Heart left ventricle (tissue), 16 donors: ENCODE measurements at places on chromosomes 11 and 22. TPM values are rescaled to one million over a fixed set of nuclear protein-coding genes. Genes with fewer than 3 reads are reported as not detected.

DNA sequence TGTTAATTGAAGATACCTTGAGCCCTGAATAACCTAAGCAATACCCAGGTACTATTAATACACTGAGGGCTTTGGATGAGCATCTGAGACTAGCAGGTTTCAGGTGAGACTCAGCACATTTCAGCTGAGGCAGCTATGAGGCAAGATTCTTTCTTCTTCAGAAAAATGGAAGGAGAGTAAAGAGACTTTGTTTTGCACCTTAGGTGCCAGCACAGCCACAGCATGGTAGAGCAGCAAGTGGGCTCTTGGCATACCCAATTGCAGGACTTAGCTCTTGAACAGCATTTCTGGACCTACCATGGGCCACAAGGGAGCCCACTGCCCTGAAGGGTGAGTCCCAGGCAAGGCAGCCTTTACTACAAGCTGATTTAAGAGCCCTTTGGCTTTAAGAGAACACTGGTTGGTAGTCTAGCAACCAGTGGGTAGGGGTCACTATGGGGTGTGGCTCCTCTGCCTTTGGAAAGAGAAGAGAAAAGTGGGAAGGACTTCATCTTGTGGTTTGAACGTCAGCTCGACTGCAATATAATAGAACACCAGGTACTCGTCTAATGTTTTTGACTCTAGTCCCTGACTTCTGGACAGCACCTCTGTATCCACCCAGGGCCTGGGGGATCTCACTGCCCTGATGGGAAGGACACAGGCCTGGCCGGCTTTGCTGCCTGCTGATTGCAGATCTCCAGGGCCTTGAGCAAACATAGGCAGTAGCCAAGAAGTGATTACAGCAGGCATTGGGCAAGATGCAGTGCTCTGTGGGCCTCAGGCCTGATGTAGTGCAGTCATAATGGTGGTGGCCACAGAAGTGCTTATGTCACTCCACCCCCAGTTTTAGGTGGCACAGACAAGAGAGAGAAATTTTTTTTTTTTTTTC lies 73.3 kb downstream of the GLYATL1 start:
- DNase-seq: no peak
- no peak overlapping the region for H3K4me3 ChIP-seq
- no peaks in the 10 kb centered on the region for H3K36me3 ChIP-seq
- no peak overlapping the region for H3K27ac ChIP-seq

DNA sequence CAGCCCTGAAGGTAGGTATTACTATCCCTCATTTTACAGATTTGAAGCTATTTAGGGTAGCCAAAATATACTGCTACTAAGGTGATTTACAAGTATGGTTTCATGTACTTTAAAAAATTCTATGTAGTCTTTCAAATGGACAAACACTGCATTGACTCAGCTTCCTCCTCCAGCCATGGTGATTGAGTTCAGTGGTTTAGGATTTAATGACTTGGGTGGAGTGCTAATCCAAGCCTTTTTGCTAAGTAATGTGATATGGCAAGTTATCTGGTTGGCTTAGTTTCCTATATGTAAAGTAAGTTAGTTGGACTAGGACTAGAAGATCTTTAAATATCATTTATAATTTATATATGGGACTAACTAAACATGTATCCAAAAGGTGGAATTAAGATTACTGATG lies 77.9 kb downstream of the ARHGAP20 start:
- H3K36me3 ChIP-seq: no peaks in the 10 kb centered on the region
- no peak overlapping the region for H3K27ac ChIP-seq
- no peak for DNase-seq
- no peaks in the 10 kb centered on the region for H3K4me1 ChIP-seq
- H3K27me3 ChIP-seq: no peaks in the 10 kb centered on the region

DNA sequence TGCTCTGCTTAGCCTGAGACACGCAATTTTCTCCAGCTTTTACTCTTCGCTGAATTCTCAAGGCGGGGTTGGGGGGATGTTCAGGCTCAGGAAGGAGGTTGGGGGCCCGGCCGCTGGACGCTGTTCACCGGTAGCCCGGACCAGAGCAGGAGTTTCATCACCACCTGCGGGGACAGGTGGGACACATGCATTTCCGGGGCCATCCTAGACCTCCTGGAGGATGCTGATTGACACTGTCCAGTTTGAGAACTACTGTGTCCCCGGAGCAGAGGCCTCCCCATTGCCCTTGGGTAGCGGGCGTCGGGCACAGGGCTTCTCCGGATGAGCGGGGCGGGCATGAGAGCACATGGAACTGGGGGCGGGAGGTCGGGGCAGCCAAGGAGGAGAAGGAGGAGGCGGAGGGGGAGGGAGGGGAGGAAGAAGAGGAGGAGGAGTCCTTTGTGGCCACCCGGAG lies 144.0 kb upstream of the GRK3 start:
- no peak overlapping the region for H3K27ac ChIP-seq
- peaks cover 29% of the 10 kb centered on the region for H3K4me1 ChIP-seq
- no peak for DNase-seq
- H3K27me3 ChIP-seq: peaks cover 30% of the 10 kb centered on the region
- peak overlapping the region; percentile 56 for H3K4me3 ChIP-seq

DNA sequence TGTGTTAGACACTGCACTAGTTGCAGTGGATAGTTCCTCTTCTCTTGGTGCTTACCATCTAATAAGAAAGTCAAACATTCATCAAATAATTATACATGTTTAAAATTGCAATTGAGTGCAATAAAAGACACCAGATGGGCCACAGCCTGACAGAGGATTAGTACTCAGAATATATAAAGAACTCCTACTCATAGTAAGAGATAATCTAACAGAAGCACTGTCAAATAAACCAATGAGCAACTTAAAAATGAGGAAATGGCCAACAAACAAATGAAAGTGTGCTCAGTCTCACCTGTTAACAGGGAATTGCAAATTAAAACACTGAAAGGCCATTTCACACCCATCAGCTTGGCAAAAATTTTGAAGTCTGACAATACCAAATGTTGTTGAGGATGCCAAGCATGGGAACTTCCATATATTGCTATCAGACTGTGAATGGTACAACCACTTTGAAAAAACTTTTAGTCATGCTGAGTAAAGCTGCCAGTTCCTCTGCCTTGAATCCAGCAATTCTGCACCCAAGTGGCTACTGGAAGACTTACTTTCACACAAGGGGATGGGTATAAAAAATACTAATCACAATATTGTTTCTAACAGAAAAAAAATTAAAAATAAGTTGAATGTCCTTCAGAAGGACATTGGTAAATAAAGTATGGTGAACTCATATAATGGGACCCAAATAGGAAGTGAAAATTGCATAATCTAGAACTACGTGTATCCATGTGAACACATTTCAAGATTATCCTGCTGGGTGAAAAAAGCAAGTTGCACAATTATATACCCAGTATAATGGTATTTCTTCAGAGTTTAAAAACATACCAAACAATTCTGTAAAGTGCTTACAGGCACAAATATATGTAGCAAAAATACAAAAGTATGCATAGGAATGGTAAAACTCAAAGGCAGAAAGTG lies 41.4 kb upstream of the CREB3L1 start:
- no peak overlapping the region for H3K4me3 ChIP-seq
- H3K27ac ChIP-seq: no peak overlapping the region
- no peaks in the 10 kb centered on the region for H3K36me3 ChIP-seq
- no peak for DNase-seq

DNA sequence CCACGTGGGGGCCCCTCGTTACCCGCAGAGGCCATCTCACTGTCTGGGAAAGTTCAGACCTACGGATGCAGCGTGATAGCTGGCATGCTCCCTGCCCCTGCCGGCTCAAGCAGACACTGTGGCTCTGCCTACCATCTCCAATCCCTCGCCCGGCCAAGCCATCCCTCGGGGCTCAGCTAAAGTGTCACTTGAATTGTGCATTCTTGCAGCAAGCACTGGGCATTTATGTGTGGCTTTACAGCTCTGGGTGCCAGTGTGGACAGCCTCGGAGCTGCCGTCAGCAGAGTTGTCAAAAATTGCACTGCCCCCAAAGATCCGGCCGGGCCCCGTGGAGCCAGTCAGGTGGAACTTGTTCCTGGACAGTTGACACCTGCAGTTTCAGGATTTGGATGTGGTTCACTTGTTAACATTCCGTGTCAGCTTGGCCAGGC lies 75.0 kb upstream of the FGF3 start:
- no peaks in the 10 kb centered on the region for H3K4me1 ChIP-seq
- H3K27me3 ChIP-seq: peaks cover 14% of the 10 kb centered on the region
- DNase-seq: peak; percentile 17
- no peaks in the 10 kb centered on the region for H3K36me3 ChIP-seq

The PHF21B gene
- not detected for total RNA-seq

- peak overlapping the region; percentile 73 for H3K4me3 ChIP-seq
- peaks cover 10% of the 10 kb centered on the region for H3K4me1 ChIP-seq
- H3K27ac ChIP-seq: no peak overlapping the region
- H3K36me3 ChIP-seq: no peaks in the 10 kb centered on the region
These were observed 1.7 kb downstream of the ZBED4 start for GRCh38 chr22:49855251-49855911.
